ENCODE measurements at places on chromosomes 1 and 21.

- peak; percentile 96 for DNase-seq
Measured at GRCh38 chr1:46643368-46643775, 24.8 kb downstream of the ATPAF1 start.

- no peak for DNase-seq
Measured at GRCh38 chr1:13950637-13951036, 250.6 kb downstream of the PRDM2 start.

GRCh38 chr1:246921481-246921880 is 10.3 kb downstream of the AHCTF1 start:
- no peak for DNase-seq

GRCh38 chr1:202221911-202222909 is 28.6 kb downstream of the LGR6 start:
- DNase-seq = no peak

GRCh38 chr1:8047686-8048445 is 21.8 kb upstream of the ERRFI1 start:
- DNase-seq = peak; percentile 94

- peak; percentile 58 for DNase-seq
Measured at GRCh38 chr1:183244466-183244865, 58.4 kb downstream of the LAMC2 start.

DNA sequence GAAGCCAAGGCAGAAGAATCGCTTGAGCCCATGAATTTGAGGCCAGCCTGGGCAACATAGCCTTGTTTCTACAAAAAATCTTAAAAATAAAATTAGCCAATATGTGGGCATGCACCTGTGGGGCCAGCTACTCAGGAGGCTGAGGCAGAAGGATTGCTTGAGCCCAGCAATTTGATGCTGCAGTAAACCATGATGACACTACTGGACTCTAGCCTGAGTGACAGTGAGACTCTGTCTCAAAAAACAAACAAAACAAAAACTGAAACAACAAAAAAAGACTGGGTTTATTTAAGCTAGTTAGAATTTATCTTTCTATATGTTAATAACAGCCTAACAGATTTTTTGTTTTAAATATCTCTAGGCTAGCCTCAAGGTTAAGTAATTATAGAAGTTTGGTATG is 57.4 kb downstream of the SLC35A3 start:
- no peak for DNase-seq

DNA sequence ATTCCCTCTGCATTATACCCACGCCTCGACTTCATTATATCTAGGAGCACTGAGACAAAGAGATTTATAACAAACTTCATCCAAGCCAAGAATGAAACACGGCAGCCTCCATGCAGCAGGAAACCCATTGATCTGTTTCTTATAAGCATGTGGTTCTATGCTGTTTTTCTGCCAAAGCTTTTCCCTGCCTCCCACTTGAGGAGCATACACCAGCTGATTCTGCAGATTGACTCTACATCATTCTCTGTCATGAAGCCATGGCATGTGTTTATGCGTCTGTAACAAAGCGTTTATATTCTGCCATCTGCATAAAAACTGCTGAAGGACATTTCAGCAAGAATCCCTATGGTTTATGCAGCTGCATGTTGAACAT is 102.0 kb downstream of the CYYR1 start:
- DNase-seq = no peak

- DNase-seq = no peak
Measured at GRCh38 chr1:181483285-181484195, at the start of gene CACNA1E. CACNA1E (plus strand) TSS chr1:181483517; CDS start chr1:181483745, 228 bp downstream.

Data from EH (cell line).